ENCODE measurements at places on chromosomes 2 and 18.

DNA sequence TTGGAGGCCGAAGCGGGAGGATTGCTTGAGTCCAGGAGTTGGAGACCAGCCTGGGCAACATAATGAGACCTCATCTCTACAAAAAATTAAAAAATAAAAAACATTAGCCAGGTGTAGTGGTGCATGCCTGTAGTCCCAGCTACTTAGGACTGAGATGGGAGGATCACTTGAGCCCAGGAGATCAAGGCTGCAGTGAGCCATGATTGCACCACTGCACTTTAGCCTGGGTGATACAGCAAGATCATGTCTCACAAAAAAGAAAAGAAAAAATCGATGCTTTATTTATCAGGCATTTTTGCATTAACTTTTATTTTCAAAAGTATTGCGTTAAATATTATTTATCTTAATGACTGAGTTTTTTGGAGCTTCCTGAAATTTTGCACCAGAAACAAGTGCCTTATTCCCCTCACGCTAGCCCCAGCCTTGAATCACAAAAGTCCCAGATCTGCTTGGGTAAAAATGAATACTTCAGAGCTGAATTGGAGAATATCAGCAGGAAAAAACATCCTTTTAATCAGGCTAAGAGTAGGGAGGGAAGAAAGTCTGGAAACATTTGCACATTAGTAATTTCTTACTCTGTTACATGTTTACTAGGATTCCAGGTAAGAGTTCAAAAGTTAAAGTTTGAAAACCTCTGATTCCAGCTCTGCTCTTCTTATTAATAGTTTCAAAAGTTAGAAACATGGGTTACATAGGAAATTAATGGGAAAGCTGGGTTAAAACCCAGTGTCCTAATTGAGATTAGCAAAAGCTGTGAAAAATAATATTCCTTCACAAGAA lies 296.8 kb upstream of the FBXO11 start:
- DNase-seq: no peak

GRCh38 chr2:1787755-1788477 lies 43.6 kb upstream of the PXDN start:
- no peak for DNase-seq

- DNase-seq: no peak
Observed at GRCh38 chr2:177603768-177604167, 211.2 kb downstream of the AGPS start.

- no peak for DNase-seq
Observed at GRCh38 chr18:42192251-42193248, 237.5 kb downstream of the PIK3C3 start.

GRCh38 chr2:106827158-106827557 lies 58.8 kb downstream of the ST6GAL2 start:
- DNase-seq: no peak

DNA sequence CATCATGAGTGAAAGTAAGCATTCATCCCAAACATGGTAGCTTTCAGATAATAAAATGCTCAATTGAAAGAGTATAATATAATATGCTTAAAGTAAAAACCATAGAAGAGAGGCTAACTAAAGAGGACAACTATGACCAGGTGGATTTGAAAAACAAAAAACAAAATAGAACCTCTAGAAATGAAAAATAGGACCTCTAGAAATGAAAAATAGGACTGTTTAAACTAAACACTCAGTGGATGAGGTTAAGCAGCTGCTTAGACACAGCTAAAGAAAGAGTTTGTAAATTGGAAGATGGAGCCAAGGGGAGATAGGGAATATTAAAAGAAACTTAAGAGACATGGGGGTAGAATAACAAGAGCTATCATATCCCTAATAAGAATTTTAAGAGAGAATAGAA lies 301.6 kb downstream of the BCL2 start:
- DNase-seq: no peak

- DNase-seq: no peak
Observed at GRCh38 chr2:28150236-28150915, 242.3 kb upstream of the FOSL2 start.

DNA sequence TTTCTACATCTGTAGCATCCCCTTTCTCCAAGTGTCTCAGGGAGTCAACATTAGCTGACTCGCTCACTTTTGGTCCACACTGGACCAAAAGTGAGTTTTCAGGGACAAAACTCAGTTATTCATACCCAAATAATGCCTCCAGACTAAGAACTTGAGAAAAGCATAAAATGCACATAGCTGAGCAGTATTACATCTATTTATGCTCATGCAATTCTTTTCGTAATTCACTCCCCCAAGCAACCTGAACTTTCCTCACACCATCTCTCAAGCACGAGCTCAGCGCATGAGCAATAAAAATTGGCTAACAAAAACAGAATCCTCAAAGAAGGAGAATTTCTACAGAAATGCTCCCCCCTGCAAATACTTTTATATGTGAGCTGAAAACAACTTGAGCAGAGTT lies 17.0 kb downstream of the SFT2D3 start:
- DNase-seq: no peak

GRCh38 chr2:37672104-37672869 lies 845 bp upstream of the CDC42EP3 start:
- DNase-seq: peak; percentile 91

DNA sequence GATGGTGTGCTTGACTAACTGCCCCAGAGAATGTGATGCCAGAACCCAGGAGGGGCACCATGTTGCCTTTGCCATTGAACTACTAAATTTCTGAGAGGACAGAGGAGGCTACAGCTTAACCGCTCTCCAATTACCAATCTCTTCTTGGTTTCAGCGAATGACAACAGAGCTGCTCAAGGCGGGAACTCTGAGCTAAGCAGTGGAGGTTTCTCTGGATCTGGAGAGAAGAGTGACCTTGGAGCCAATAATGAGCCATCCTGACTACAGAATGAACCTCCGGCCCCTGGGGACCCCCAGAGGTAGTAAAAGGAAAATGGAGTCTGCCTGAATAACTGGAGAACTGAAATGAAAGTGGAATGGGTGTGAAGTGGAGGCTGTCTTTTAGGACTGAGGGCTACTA lies 53.2 kb downstream of the DIS3L2 start:
- no peak for DNase-seq

GRCh38 chr2:216480221-216480620 lies 18.4 kb upstream of the RPL37A start:
- no peak for DNase-seq

- no peak for DNase-seq
Observed at GRCh38 chr2:151627353-151627752, 106.9 kb downstream of the NEB start.

GRCh38 chr2:68423966-68424650 lies 43.0 kb downstream of the FBXO48 start:
- DNase-seq: no peak

- DNase-seq: no peak
Observed at GRCh38 chr2:54925022-54925421, 125.2 kb downstream of the RTN4 start.

DNA sequence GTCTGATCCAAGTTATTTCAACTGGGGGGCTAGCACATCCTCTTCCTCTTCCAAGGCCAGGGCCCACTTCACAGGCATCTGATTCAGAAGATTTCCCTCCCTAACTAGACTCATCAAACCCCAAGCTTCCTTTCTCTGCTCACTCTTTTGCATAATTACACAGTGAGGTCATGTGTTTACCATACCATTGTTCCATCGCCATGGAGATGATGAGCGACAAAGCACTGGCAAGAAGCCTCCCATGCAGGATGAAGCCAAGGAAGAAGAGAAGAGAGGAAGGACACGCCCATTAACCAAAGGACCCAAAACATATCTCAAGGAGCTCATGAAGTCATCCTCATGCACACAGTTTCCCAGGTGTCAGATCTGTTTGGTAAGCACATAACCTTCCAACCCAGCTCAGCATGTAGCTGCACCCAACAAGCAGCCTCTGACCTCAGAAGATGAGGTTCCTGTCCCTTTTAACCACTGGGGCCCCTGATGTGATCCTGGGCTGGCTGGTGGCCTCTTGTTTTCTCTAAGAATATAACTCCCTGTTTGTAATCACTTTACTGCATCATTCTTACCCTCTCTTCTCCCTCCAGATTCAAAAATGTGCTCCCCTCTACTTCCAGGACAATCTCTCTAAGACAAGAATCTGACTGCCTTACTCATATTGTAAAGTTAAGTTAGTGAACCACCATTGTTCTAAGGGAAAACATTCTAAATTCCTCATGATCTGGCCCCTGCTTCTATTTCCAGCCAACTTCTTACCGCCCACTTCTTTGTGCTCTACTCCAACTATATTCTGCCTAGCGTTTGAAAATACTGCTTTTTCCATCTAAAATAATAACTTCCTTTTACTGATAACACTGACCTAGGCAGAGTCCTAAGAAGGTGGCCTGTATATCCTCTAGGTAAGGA lies 190.1 kb downstream of the TTC32 start:
- no peak for DNase-seq

GRCh38 chr18:35045806-35046205 lies 4.6 kb downstream of the MAPRE2 start:
- DNase-seq: no peak

- DNase-seq: no peak
Observed at GRCh38 chr18:582465-582864, 2.3 kb downstream of the CETN1 start.

- DNase-seq: no peak
Observed at GRCh38 chr2:98598781-98599428, 9.4 kb downstream of the COA5 start.

GRCh38 chr2:128178650-128179460 lies 87.9 kb downstream of the UGGT1 start:
- no peak for DNase-seq

GRCh38 chr2:231523451-231524285 lies 6.6 kb downstream of the NMUR1 start:
- DNase-seq: no peak

DNA sequence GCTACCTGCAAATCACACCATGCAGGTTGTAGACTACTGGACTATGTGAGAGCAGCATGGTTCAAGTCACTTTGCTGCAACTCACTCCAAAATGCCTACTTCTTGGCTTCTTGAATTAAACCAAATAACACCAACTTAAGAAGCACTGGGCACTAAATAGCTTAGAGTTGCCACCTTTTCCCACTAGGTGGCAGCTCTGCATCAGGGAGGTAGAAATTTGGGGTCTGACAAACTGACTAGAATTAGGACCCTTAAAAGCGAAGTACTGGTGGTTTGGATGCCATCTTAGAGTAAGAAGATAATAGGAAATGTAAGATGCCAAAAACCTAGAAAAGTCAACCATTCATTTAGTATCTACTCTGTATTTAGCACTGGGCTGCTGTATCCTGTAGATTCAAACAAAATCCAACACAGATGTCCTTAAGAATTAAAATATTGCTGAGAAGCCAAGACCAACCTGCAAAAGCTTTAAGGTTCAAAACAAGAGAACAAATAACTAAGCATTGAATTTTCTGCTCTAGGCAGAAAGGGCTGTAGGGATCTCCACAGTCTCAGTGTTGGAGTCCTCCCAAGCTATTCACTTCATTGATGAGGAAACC lies 65.5 kb downstream of the CCBE1 start:
- DNase-seq: no peak

DNA sequence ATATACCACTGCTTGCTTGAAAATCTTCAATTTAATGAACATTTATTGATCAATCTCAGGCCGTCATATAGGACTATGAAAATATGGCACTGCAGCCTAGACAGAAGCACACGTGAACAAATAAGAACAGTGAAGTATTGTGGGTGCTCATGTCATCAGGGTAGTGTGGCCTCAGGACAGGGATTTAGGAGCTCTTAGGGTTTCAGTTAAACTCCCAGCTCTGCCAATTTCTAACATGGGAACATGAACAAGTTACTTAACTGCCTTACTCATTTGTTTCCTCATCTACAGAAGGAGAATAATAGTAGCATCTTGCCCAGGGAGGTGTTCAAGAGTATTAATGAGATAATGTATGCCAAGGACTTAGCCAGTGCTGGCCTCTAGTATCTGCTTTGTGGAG lies 146.0 kb upstream of the MAP3K20 start:
- no peak for DNase-seq

GRCh38 chr18:48227206-48227605 lies 182.0 kb downstream of the ZBTB7C start:
- no peak for DNase-seq

GRCh38 chr2:221289389-221289788 lies 282.7 kb downstream of the EPHA4 start:
- DNase-seq: no peak

DNA sequence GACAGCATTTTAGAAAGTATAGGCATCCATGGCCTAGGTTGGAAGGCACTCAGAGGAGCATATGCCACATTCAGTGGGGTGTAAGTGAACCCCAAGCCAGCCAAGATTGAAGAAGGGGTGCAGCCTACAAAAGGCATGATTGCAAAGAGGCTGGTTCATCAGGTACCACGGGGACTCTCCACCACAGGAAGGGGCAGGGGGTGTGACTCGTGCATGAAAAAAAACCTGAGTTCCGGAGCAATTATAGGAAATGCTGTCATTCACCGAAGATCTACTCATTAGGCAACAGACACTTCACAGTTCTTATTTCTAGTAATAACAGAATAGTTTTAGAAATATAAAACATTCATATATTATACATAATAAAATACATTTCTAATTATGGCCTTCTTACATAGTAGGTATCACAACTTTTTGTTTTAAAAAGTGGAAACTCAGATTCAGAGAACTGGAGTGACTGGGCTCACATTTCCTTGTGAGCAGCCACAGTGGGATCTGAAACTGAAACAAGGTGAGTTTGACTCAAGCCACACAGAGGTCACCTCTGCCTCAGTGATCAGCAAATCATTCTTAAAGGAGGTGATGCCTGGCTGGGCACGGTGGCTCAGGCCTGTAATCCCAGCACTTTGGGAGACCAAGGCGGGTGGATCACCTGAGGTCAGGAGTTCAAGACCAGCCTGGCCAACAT lies 188.4 kb upstream of the GYPC start:
- no peak for DNase-seq

- DNase-seq: no peak
Observed at GRCh38 chr2:86072271-86072858, 33.3 kb downstream of the POLR1A start.

GRCh38 chr2:54103454-54104314 lies 11.7 kb upstream of the ACYP2 start:
- no peak for DNase-seq

DNA sequence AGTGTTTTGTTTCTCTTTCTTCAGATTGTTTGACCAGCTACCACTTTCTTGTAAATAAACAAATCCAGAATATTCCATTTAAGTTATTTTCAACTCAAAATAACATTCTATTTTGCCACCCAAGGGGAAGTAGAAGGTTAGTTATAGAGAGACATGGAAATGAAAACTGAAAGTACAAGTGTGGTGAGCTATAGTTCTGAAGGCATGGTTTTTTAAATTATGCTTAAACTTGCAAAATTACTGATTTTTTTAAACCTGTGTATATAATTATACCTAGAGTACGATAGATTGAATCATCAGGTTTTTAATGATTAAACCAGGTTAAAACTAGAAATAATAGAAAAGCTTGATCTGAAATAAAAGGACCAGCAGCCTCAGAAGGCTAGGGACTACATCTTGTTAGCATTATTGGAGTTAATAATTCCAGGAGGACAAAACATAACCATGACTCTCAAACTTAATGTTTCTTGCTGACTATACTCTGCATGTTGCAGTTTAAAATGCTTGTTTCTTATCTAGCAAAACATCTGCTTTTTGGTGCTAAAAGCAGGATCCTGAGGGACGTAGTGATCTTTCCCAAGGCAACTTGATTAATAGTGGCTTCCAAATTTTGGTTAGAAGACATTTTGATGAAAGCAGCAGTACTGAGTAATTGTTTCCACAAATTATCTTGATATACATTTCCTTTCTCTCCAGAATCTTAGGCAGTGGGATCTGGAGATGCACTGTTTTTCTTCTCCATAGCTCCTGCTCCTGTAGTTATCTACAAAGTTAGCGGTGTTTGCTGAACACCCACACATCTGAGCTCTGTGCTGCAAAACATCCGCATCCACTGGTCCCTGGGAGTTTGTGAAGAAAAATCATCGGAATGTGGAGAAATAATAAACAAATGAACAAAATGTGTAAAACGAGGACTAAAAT lies 327.2 kb upstream of the PKDCC start:
- DNase-seq: no peak

All from 8988T (cell line).